Naive thymus-derived CD4-positive, alpha-beta T cell (primary cell): ENCODE measurements at places on chromosomes 6 and 20. TPM values are rescaled to one million over a fixed set of nuclear protein-coding genes. Genes with fewer than 3 reads are reported as not detected.

The MYLK2 gene
- not detected for total RNA-seq

The LY6G6D gene
- total RNA-seq: not detected

GRCh38 chr6:11065436-11066202 lies 21.5 kb upstream of the ELOVL2 start:
- H3K27ac ChIP-seq: no peak overlapping the region
- no peaks in the 10 kb centered on the region for H3K4me1 ChIP-seq
- no peaks in the 10 kb centered on the region for H3K36me3 ChIP-seq
- no peak overlapping the region for H3K4me3 ChIP-seq

DNA sequence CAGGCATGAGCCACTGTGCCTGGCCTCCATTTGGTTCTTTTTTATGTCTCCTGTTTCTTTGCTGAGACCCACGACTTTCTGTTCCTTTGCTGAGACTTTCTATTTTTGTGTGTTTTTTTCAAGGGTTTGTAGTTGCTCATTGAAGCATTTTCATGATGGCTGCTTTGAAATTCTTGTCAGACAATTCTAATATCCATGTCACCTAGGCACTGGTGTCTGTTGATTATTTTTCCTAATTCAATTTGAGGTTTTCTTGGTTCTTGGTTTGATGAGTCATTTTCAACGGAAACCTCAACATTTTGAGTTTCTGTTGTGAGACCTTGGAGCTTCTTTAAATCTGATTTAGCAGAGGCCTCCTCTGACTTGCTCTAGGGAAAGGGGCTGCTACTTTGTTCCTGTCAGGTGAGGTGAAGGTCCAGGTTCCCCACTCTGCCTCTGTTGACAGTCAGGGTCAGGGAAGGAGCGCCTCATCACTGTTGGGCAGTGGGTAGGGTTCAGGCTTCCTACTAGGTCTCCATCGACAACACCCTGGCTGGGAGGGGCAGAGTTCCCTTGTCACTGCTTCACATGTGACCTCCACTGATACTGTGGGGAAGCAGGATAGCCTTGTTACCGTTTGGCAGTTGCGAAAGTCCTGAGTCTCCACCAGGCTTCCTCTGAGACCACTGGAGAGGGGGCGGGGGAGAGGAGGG lies 67.2 kb upstream of the RNF24 start:
- DNase-seq: no peak
- H3K36me3 ChIP-seq: no peaks in the 10 kb centered on the region
- H3K27ac ChIP-seq: no peak overlapping the region
- no peaks in the 10 kb centered on the region for H3K27me3 ChIP-seq
- peak overlapping the region; percentile 36 for H3K4me3 ChIP-seq

The PTK7 gene
- 1.5 and 2.1 TPM in 2 replicates for total RNA-seq

The HDGFL1 gene
- not detected for total RNA-seq

GRCh38 chr6:15329197-15329671 lies 83.4 kb downstream of the JARID2 start:
- no peak overlapping the region for H3K4me3 ChIP-seq
- H3K27ac ChIP-seq: no peak overlapping the region
- H3K27me3 ChIP-seq: no peaks in the 10 kb centered on the region
- DNase-seq: no peak

- no peak for DNase-seq
- H3K4me3 ChIP-seq: no peak overlapping the region
- H3K36me3 ChIP-seq: peaks cover 25% of the 10 kb centered on the region
- no peaks in the 10 kb centered on the region for H3K27me3 ChIP-seq
These were observed 32.9 kb downstream of the PKIG start for GRCh38 chr20:44615169-44615791.

The PHACTR1 gene
- total RNA-seq: 0.43 TPM

- H3K4me3 ChIP-seq: no peak within 1 kb of the TSS
- no peaks in the 10 kb centered on the region for H3K27me3 ChIP-seq
- H3K4me1 ChIP-seq: peaks cover 2% of the 10 kb centered on the region
These were observed at the start of gene EEF1A2 for GRCh38 chr20:63498960-63499337. Gene EEF1A2 (minus strand): TSS chr20:63499083. CDS start chr20:63497763, 1,320 bp downstream.

DNA sequence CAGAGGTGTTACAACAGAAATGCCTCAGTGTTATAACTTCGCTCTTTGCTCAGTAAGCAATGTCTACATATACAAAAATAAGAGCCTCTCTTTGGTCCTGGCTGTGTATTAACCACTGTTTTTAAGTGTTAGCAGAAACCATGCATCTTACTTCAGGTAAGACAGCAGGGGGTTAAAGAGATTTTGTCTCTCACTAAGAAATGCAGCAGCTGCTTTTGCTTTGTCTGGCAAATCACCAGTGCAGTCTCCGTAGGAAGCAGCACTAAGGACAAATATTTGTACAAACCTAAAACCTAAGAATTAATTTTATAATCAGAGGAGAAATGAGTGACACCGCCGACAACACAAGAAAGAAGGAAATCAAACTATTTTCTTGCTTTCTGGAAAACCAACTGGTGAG lies 758 bp downstream of the SMIM28 start:
- H3K27me3 ChIP-seq: no peaks in the 10 kb centered on the region
- no peak for DNase-seq
- no peaks in the 10 kb centered on the region for H3K4me1 ChIP-seq
- H3K27ac ChIP-seq: no peak overlapping the region

The ANGPT4 gene
- not detected in 2 replicates for total RNA-seq

- no peak for DNase-seq
- no peak overlapping the region for H3K27ac ChIP-seq
- H3K4me3 ChIP-seq: no peak overlapping the region
- no peaks in the 10 kb centered on the region for H3K27me3 ChIP-seq
These were observed 145.5 kb downstream of the ERMARD start for GRCh38 chr6:169896826-169897456.

- H3K27ac ChIP-seq: no peak overlapping the region
- H3K27me3 ChIP-seq: no peaks in the 10 kb centered on the region
- H3K36me3 ChIP-seq: no peaks in the 10 kb centered on the region
- H3K4me3 ChIP-seq: no peak overlapping the region
These were observed 278.1 kb upstream of the SASH1 start for GRCh38 chr6:148064406-148065134.

- H3K4me1 ChIP-seq: no peaks in the 10 kb centered on the region
- H3K27me3 ChIP-seq: no peaks in the 10 kb centered on the region
- no peak for DNase-seq
- no peak overlapping the region for H3K27ac ChIP-seq
- H3K36me3 ChIP-seq: no peaks in the 10 kb centered on the region
- no peak overlapping the region for H3K4me3 ChIP-seq
These were observed 126.6 kb downstream of the DOK5 start for GRCh38 chr20:54601831-54602515.

DNA sequence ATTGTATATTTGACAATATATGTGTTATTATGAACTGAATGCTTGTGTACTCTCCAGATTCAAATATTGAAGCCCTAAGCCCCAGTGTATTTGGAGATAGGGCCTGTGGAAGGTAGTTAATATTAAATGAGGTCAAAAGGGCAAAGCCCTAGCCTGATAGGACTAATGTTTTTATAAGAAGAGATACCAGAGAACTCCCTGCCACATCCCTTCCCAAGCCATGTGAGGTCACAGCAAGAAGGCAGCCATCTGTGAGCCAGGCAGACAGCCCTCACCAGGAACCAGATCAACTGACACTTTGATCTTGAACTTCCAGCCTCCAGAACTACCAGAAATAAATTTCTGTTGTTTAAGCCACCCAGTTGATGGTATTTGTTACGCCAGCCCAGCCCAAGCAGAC lies 36.4 kb upstream of the FBXL4 start:
- H3K27me3 ChIP-seq: no peaks in the 10 kb centered on the region
- no peaks in the 10 kb centered on the region for H3K36me3 ChIP-seq
- no peak overlapping the region for H3K4me3 ChIP-seq
- no peak overlapping the region for H3K27ac ChIP-seq
- no peaks in the 10 kb centered on the region for H3K4me1 ChIP-seq

GRCh38 chr6:118709859-118710350 lies 58.5 kb upstream of the CEP85L start:
- no peaks in the 10 kb centered on the region for H3K27me3 ChIP-seq
- peak overlapping the region; percentile 91 for H3K4me3 ChIP-seq
- peak overlapping the region; percentile 76 for H3K27ac ChIP-seq
- peak; percentile 25 for DNase-seq
- H3K36me3 ChIP-seq: peaks cover 3% of the 10 kb centered on the region
